ENCODE measurements at places on chromosomes 3 and 15.

DNA sequence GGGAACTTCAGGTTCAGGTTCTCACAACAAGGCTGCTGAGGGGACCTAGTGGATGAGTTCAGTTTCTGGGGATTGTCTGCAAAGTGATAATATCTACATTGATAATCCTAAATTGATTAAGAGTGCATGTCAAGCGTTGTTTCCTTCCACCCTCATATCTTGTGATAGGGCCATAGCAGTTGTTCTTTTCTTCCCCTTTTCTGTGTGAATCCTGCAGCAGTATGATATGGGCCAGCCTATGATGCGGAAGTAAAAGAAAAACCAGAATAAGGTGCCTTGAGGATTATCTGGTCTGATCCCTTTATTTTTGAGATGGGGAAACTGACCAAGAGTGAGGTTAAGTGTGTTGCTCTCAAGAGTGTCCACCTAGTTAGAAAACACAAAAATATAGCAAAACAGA, 86.2 kb downstream of the MITF start:
- DNase-seq: no peak

DNA sequence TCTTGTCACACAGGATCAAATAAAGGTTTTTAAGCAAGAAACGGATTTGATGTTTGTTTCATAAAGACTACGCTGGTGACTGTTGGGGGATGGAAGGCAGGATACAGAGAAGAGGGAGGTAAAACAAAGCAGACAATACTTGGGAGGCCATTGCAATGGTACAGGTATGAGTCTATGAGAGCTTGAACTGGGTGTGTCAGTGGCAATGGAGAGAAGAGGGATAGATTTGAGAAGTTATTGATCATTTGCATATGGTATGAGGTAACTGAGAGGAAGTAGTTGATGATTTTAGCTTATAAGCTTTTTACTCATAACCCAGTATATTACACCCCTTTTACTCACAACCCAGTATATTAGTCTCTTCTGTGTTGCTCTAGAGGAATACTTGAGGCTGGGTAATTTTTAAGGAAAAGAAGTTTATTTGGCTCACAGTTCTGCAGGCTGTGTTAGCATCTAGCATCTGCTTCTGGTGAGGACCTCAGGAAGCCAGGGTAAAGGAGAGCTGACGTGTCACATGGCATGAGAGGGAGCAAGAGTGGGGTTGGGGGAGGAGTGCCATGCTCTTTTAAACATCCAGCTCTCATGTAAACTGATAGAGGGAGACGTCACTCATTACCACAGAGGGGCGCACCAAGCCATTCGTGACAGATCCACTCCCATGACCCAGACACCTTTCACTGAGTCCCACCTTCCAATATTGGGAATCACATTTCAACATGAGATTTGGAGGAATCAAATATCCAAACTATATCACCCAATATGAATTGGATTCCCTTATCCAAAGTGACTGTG, 153.9 kb downstream of the VPS8 start:
- no peak for DNase-seq

- DNase-seq: no peak
Observed at GRCh38 chr15:67551207-67551743, 8.8 kb downstream of the MAP2K5 start.

DNA sequence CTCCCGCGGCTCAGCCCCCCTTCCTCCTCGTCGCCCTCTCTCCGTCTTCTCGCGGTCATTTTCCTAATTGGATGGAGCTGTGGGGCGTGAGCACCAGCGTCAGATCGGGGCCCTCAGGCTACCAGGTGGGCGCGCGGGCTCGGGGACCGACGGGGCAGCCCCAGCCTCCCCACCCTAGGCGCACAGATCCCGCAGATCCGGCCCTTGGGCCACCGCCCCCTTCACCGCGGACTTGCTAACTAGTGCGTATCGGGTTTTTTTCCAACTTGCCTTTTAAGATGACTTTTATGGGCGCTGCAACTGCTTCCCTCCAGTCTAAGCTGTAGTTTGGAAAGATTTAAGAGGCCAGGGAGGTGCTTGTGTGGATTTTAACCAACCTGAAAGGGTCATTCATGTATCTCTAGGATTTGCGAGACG, 1.3 kb downstream of the ZNF710 start:
- DNase-seq: peak; percentile 66

DNA sequence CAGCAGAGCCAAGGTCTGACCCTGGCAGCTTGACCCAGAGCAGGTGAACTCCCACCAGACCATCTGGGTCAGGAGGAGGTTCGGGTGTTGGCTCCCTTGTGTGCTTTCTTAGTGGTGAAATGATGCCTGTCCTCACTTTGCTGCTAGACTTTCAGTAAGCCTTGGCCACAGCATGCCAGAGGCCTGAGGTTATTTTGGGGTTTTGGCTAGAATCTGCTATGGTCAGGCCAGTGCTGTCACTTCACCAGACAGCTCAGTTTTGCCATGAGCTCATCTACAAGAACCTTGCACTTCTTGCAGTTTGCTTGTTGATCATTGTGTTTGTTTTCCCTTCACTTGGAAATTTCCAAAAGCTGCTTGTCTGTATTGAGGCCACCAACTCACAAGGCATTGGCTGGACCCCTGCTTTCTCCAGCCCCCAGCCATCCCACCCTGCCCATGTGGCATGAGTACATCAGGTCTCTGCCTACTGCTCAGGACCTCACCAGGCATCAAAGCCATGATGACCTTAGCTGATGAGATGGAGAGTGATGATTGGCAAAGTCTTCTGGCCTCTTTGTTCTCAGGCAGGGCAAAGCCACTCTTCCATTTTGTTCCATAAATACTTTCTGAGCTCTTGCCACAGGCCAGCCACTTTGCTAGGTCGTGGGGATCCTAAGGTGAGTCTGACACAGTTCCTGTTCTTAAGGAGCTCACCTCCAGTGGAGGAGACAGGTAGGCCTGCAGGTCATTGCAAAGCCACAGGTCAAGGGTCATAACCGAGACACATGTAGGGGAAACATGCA, 122.6 kb downstream of the ARNT2 start:
- no peak for DNase-seq

All from T47D (cell line).